Posterior cingulate gyrus (tissue), 11 donors: ENCODE measurements at places on chromosomes 16 and 17.

- DNase-seq: peak; percentile 32
These were observed 159.2 kb upstream of the RPH3AL start for GRCh38 chr17:511833-512251.

GRCh38 chr16:85588562-85589503 lies 24.3 kb upstream of the GSE1 start:
- no peak for DNase-seq

GRCh38 chr16:85908889-85909589 lies 10.1 kb downstream of the IRF8 start:
- no peak for DNase-seq

GRCh38 chr16:20868890-20869289 lies 31.3 kb downstream of the DCUN1D3 start:
- DNase-seq: peak; percentile 81

DNA sequence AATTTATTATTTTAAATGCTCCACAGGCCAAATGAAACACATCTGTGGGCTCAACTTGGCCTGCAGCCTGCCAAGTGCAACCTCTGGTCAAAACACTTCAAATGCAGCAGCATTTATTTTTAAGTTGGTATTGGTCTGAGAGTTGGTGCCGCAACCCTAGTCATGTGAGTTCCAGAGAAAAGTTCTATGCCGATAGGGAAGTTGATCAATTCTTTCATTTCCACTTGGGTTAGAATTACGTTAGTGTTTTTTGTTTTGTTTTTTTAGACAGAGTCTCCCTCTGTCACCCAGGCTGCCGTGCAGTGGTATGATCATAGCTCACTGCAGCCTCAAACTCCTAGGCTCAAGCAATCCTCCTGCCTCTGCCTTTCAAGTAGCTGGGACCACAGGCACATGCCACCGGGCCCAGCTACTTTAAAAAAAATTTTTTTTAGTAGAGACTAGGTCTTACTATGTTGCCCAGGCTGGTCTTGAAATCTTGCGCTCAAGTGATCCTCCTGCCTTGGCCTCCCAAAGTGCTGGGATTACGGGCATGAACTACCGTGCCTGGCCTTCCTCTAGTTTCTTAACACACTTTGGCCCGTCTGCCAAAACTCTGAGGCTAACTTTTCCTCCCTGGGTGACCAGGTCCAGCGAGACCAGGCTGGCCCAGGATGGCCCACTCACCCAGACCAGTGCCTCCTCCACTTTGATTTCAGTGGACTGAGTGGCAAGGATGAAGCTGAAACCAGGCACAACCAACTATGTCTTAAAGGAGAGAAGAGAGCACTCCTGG lies 221.1 kb downstream of the MRTFB start:
- no peak for DNase-seq

DNA sequence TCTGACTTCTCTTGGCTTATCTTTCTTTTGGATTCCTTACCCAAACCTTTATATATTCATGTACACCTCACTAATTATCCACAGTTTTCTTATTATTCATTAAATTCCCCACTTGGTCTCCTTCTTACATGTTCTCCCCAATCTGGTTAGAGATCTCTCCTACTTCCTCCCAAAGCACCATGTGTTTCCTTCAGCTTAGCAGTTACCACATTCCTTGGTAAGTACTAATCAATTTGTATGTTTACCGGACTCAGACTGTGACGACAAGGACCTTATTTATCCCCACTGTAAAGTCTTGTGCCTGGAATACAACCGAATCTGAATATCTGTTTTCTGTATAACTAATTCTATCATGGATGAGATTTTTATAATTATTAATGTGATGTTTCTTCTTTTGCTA lies 389.5 kb downstream of the KCNJ2 start:
- DNase-seq: no peak

- no peak for DNase-seq
These were observed 10.2 kb downstream of the MFSD6L start for GRCh38 chr17:8788998-8789397.

DNA sequence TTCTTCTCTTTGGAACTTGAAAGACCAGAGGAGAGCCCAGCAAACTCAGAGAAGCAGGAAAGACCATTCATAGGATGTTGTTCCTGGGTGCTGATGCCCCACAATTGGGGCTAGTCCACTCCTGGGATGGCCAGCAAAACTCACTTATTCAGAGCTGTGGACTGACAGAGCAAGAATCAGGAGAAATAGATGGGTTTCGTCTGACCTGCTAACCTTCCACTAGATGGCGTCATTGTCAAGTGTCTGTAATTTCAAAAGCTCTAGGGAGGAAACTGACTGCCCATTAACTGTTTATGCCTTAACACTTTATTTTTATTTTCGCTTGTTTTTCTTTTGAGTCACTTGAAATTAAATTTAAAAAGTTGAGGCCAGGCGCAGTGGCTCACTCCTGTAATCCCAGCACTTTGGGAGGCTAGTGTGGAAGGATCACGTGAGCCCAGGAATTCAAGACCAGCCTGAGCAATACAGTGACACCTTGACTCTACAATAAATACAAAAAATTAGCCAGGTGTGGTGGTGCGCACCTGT lies 28.7 kb upstream of the MILR1 start:
- no peak for DNase-seq

- no peak for DNase-seq
These were observed 64.2 kb upstream of the TNRC6C start for GRCh38 chr17:77894126-77894956.

GRCh38 chr16:64051824-64052223 lies 1070.0 kb downstream of the CDH11 start:
- no peak for DNase-seq
